ENCODE measurements at places on chromosomes 3 and 15. TPM values are rescaled to one million over a fixed set of nuclear protein-coding genes. Genes with fewer than 3 reads are reported as not detected.

DNA sequence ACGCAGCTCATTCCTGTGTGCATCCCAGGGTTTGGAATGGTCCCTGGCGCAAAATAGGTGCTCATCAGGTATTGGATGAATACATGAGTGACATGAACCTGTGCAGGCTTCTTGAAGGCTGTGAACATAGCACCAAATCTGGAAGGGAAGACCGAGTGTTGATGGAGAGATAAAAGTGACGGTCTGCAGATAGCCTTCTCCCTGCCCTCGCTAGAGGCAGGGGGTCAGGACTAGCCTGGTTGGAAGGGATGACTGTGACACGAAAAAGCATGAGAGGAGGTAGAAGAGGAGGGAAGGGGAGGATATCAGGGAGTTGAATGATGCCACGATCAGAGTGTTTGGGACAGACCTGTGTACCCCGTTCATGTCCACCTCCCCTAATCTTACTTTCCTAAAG, 267.1 kb downstream of the XXYLT1 start:
- no peaks in the 10 kb centered on the region for H3K36me3 ChIP-seq
- no peak overlapping the region for H3K4me3 ChIP-seq
- H3K4me1 ChIP-seq = no peaks in the 10 kb centered on the region
- no peak overlapping the region for H3K27ac ChIP-seq

DNA sequence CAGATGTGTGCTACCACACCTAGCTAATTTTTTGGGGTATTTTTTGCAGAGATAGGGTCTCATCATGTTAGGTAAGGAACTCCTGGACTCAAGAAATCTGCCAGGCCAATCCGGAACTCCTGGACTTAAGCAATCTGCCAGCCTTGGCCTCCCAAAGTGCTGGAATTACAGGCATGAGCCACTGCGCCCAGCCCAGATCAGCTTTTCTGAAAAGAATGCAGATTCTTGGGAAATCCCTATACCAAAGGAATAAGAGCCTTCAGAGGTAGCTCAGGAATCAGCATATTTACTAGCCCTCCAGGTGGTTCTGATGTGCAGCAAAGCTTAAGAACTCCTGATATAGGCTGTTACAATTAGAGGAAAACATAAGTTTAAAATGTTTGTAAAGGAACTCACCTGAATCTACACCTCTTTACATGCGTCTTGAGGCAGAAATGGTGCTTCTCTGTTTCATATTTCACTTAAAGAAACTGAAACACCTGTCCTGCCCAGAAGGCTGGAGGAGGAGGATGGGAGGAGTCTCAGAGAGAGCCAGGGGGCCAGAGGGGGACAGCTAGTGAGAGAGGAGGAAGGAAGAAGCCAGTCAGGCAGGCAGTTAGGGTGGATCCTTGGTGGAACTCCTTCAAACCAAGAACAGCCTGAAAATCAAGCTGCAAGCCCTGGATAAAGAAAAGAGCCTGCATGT, at the start of gene XCR1:
Gene XCR1, minus strand, starts transcription at position 463 of the 685 bp plus-strand sequence. CDS start 5,536 bp downstream, outside the sequence.
- no peak within 1 kb of the TSS for H3K4me3 ChIP-seq
- no peaks in the 10 kb centered on the region for H3K4me1 ChIP-seq
- no peak within 1 kb of the TSS for H3K27ac ChIP-seq
- no peaks in the 10 kb centered on the region for H3K27me3 ChIP-seq
- DNase-seq = peak; percentile 46
- H3K36me3 ChIP-seq = peaks cover 6% of the 10 kb centered on the region

GRCh38 chr15:66369773-66370651, 13.5 kb upstream of the TIPIN start:
- no peaks in the 10 kb centered on the region for H3K36me3 ChIP-seq
- no peaks in the 10 kb centered on the region for H3K4me1 ChIP-seq
- H3K27me3 ChIP-seq = no peaks in the 10 kb centered on the region

The NRG4 gene
- total RNA-seq = not detected

GRCh38 chr3:197205265-197205664, 93.1 kb downstream of the DLG1 start:
- DNase-seq = no peak
- H3K4me3 ChIP-seq = no peak overlapping the region
- H3K27me3 ChIP-seq = no peaks in the 10 kb centered on the region
- H3K27ac ChIP-seq = no peak overlapping the region

The TGM4 gene
- not detected for total RNA-seq

DNA sequence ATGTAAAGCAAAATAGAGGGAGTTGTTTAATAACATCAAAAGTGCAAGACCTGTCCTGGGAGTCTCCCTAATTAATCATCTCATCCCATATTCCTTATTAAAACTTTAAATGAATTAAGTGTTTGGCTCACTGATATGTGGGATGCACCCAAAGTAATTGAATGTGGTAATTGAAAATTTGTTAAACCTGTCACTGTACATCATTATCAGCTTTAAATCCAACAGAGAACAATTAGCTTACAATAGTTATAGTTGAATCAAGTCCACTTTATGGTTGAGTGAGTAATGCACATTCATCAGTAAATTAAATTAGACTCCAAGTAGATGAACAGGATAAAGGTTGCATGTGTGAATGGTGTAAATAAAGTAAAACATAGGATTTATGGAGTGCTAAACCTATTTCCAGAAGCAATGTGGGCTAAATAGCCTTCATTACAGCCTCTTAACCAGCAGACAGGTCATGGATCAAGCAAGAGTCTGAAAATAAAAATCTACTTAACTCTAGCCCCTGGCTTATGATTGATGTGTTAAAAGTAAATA, 608.2 kb upstream of the CCDC54 start:
- no peak overlapping the region for H3K27ac ChIP-seq
- H3K4me1 ChIP-seq = no peaks in the 10 kb centered on the region
- H3K27me3 ChIP-seq = no peaks in the 10 kb centered on the region
- no peak overlapping the region for H3K4me3 ChIP-seq

GRCh38 chr3:178350763-178351162, 185.5 kb upstream of the KCNMB2 start:
- H3K36me3 ChIP-seq = peaks cover 9% of the 10 kb centered on the region
- H3K4me3 ChIP-seq = no peak overlapping the region
- H3K4me1 ChIP-seq = no peaks in the 10 kb centered on the region
- no peak overlapping the region for H3K27ac ChIP-seq
- DNase-seq = no peak

- no peak overlapping the region for H3K27ac ChIP-seq
- peaks cover 22% of the 10 kb centered on the region for H3K36me3 ChIP-seq
- no peak overlapping the region for H3K4me3 ChIP-seq
- DNase-seq = no peak
These were observed 268.5 kb downstream of the LRTM1 start for GRCh38 chr3:54659347-54659746.

The HMCES gene
- 52.4 TPM for total RNA-seq

DNA sequence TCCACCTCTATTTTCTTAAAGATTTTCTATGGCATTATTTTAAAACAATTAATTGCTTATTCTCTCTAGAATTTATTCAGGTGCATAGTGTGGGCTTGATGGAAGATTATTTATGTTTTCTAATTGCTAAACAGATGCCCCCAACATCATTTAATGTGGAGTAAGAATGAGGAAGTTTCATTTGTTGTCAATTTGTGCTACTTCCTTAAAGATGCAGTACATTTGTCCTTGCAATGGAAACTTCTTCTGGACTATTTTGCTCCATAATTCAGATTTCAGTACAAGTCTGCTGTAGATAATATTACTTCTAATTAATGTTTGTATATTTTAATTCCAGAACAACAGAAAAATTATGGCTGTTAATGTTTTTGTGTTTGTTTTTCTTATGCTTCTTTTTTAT, 104.8 kb downstream of the TGFBR2 start:
- no peak overlapping the region for H3K4me3 ChIP-seq
- H3K27ac ChIP-seq = no peak overlapping the region

The FHIT gene
- 4.0 TPM for total RNA-seq

The EEF1AKMT4 gene
- total RNA-seq = 9.8 TPM

The EAF2 gene
- total RNA-seq = 4.4 TPM

- no peak overlapping the region for H3K4me3 ChIP-seq
- no peaks in the 10 kb centered on the region for H3K4me1 ChIP-seq
- no peaks in the 10 kb centered on the region for H3K36me3 ChIP-seq
- DNase-seq = no peak
- no peaks in the 10 kb centered on the region for H3K27me3 ChIP-seq
These were observed 150.2 kb upstream of the MLF1 start for GRCh38 chr3:158420654-158421396.

The FLNB gene
- 83.4 TPM for total RNA-seq

The RTP4 gene
- total RNA-seq = not detected

- DNase-seq = no peak
- no peaks in the 10 kb centered on the region for H3K27me3 ChIP-seq
- H3K4me3 ChIP-seq = no peak overlapping the region
- H3K36me3 ChIP-seq = no peaks in the 10 kb centered on the region
These were observed 36.8 kb upstream of the SEC13 start for GRCh38 chr3:10357592-10358308.

GRCh38 chr3:143934791-143935190, 36.8 kb upstream of the DIPK2A start:
- H3K27ac ChIP-seq = no peak overlapping the region
- H3K4me1 ChIP-seq = no peaks in the 10 kb centered on the region
- no peak overlapping the region for H3K4me3 ChIP-seq
- no peaks in the 10 kb centered on the region for H3K36me3 ChIP-seq
- no peak for DNase-seq

The ARGFX gene
- total RNA-seq = not detected

The SLC2A2 gene
- not detected for total RNA-seq

- H3K36me3 ChIP-seq = no peaks in the 10 kb centered on the region
- no peak overlapping the region for H3K27ac ChIP-seq
- DNase-seq = no peak
- H3K4me1 ChIP-seq = no peaks in the 10 kb centered on the region
- no peaks in the 10 kb centered on the region for H3K27me3 ChIP-seq
- H3K4me3 ChIP-seq = no peak overlapping the region
These were observed 277.4 kb downstream of the ERC2 start for GRCh38 chr3:56190771-56191305.
